ENCODE measurements at places on chromosomes 4 and X.

DNA sequence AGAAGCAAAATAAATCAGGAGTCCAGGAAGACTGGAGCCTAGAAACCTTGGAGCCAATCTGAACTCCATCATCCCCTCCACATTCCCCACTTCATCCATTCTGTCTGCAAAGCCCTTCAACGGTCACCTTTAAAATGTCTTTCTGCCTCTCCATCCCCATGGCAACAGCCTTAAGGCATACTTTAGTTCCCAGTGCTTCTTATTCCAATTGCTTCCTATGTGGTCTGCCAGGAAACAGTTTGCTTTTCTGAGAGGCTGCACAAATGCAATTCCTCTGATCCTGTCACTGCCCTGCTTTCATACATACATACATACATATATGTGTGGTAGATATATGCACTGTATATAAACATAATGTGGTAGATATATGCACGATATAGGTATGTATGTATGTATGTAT lies 786 bp upstream of the MAGEH1 start:
- DNase-seq = no peak

DNA sequence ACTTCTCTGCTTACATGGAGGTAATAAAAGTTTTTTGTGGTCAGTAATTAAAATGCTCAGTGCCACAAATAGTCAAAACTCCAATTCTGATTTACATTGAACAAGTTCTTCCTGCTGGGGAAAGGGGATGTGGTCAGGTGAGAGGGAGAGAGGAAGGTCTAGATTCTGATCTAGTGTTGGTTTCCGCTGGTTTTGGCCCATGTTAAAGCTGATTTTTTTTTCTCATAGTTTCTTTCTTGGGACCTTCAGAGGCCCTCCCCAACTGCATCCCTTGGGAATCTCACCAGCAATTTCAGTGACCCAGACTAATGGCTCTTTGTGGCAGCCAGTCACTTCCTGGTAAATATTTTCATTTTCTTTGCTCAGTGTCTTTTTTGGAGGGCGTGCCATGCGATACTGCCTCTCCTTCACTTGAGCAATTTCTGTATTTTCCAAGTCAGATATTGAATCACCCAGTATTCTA lies 332.7 kb downstream of the RAPGEF2 start:
- no peak for DNase-seq

DNA sequence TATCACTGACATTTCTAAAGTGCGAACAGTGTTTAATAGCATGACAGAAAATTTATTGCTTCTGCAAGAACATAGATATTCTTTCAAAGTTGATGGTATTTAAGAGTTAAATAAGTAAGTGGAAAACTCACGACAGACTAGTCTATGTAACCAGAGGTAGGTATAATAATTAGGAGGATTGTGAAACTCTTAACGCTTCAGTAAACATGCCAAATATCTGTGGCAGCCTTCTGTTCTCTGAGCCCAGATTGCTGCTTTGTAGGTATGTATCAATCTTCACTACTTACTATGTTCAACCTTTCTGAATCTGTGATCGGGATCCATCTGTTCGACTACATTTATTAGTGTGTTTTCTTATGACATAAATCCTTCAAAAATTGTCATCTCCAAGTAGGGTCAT lies 53.6 kb upstream of the SPANXB1 start:
- no peak for DNase-seq

- DNase-seq = no peak
These were observed 35.9 kb downstream of the GPM6B start for GRCh38 chrX:13780868-13781427.

- no peak for DNase-seq
These were observed 2.4 kb upstream of the TADA2B start for GRCh38 chr4:7040765-7041164.

- DNase-seq = no peak
These were observed 149.5 kb downstream of the NAA11 start for GRCh38 chr4:79176351-79176750.

- no peak for DNase-seq
These were observed 73.4 kb downstream of the ANAPC4 start for GRCh38 chr4:25450491-25450901.

DNA sequence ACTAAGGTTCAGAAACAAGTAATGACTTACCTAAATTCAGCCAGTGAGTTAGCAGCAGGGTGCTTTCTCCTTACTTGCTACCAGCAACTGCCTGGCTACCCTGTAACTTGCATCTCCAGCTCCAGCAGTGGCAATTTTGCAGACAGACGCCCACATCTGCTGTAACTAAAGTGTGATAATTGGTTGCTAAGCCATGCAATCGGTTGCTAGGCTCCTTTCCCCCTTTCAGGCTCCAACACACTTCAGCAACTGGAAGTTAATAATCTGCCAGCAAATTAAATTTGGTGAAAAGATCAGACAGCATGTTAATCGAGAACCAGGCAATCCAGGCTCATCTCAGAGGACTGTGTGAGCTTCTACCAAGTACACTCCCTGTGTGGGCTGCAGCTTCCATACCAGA lies 24.2 kb upstream of the ARHGEF9 start:
- no peak for DNase-seq

DNA sequence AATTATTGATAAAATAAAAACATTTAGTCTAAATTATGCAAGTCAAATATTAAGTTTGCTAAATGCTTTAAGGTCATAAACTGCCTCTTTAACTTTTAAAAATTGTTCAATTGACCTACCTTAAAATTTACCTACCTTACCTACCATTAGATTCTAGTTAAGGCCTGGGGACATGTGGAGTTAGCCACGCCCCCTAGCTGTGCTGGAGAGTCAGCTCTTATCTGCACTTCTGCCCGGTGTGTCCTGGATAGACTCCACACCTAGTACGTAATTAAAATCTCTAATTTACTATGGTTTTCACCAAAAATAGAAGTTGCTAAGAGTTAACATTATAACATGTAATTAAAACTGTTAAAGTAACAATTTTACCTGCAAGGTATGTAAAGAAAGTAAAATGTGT lies 22.7 kb downstream of the TENM3 start:
- no peak for DNase-seq

DNA sequence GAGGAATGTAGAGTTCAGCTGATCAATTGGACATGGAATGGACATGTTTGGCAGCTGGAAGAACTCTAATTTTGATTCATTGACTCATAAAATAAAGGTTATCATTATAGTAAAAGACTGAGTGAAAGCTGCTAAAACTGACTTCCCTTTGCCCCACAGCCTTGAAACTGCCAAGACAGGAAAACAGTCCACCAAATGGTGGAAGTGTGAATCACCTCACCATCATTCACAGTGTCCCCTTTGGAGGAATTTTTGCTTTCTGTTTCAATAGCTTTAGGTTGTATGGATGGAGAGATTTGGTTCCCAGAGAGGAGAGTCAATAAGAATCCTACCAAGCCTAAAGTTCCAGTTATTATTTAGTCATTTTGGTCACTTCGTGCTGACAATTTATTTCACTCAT lies 20.8 kb upstream of the FREM3 start:
- no peak for DNase-seq

- peak; percentile 45 for DNase-seq
These were observed 22.9 kb upstream of the COX7B2 start for GRCh38 chr4:46931981-46932380.

DNA sequence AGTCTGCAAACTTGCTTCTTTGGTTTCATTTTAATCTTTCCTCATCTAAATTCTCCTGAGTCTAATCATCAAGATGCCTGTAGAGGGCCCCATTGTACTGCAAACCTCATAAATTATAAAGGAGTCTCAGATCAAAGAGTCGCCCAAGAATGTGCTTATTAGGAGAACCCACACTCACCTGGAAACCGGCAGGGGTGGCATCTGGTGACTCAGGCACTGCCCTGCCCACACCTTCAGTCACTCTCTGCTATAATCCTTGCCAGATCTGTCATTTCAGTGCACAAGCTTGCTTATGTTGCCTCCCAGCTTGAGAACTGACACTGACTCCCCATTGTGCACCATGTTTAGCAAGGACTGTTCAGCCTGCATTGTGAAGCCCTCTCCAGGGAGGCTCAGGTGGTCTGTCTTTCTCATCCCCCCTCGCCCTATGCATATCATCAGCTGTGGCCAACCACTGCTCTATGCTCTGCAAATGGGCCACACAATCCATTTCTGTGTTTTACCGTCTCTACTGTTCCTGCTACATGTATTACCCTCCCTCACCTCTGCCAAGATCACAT lies 12.4 kb downstream of the EPGN start:
- DNase-seq = peak; percentile 63

- peak; percentile 16 for DNase-seq
These were observed 48.4 kb downstream of the MTM1 start for GRCh38 chrX:150616863-150617198.

- DNase-seq = peak; percentile 28
These were observed 74.6 kb downstream of the MAP3K15 start for GRCh38 chrX:19440713-19441112.

DNA sequence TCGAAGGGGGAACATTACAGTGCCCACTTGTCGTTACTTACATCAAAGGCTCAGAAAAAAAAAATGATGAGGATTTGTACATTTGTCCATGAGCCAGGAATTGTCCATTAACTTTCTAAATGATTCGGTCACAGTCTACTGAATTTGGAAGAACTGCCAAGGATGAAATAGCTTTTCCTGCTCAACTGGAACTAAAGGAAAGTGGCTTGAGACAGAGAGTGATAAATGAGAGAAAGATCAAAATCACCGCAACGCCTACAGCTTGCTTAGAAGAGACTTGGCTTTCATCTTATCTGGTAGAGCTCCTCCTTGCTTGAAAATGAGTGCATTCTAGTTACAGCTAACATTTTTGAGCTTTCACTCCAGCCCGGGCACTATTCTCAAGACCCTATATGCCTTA lies 55.5 kb upstream of the ADGRG2 start:
- no peak for DNase-seq

- no peak for DNase-seq
These were observed 269.9 kb upstream of the FAT4 start for GRCh38 chr4:125044886-125045285.

GRCh38 chrX:51395810-51396728 lies 63.4 kb downstream of the NUDT10 start:
- peak; percentile 1 for DNase-seq

DNA sequence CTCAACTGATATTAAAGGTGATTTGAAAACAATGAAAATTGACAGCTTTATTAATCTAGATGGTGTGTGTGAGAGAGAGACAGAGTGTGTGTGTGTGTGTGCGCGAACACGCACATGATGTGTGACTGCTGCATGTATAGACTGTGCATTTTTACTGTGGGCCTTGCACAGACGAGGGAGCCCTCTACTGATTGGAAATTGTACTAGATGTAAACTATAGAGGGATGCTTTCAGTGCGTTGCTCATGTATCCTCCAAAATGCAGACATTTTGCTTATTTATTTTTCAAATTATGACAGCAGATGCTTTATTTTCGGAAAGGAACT lies 168.4 kb upstream of the GK2 start:
- DNase-seq = peak; percentile 51

GRCh38 chr4:145679991-145680455 lies at the start of gene C4orf51:
Gene C4orf51, plus strand, starts transcription at chr4:145680146. Its CDS starts 58 bp downstream, at chr4:145680204.
- peak; percentile 62 for DNase-seq

- DNase-seq = peak; percentile 100
These were observed 287.8 kb downstream of the RAPGEF2 start for GRCh38 chr4:159390648-159391047.

- DNase-seq = peak; percentile 89
These were observed at the start of gene SLIT2 for GRCh38 chr4:20251796-20252655. Gene SLIT2, plus strand, starts transcription at chr4:20251905. Its CDS starts 1,911 bp downstream, at chr4:20253816.

DNA sequence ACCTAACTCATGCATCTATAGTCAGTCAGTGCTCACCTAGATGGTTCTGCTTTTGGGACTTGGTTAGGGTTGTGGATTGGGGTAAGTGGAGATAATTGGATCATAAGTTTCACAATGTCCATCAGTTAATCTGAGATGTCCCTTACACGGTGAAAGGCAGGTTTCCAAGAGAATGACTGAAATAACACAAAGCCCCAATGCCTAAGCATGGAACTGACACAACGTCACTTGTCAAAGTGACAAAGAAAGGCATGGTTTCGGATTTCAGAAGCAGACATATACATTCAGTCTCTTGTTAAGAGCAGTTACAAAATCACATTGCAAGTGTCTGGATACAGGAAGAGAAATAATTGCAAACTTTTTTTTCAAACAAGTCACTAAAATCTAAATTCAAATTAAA lies 1456.9 kb downstream of the TECRL start:
- no peak for DNase-seq

DNA sequence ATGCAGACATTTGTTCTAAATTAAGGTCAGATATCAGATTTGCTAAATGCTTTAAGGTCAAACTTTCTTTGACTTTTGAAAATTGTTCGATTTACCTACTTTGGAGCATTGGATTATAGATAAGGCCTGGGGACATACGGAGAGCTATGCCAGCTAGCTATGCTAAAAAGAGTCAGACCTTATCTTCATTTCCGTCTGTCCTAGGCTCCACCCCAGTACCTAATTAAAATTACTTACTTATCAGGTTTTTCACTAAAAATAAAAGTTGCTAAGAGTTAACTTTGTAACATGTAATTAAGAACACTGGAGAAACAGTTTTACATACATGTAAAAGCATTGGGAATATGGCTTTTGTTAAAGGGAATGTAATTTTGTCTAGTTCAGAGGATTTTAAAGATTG lies 7.1 kb upstream of the TMEM35A start:
- DNase-seq = no peak

DNA sequence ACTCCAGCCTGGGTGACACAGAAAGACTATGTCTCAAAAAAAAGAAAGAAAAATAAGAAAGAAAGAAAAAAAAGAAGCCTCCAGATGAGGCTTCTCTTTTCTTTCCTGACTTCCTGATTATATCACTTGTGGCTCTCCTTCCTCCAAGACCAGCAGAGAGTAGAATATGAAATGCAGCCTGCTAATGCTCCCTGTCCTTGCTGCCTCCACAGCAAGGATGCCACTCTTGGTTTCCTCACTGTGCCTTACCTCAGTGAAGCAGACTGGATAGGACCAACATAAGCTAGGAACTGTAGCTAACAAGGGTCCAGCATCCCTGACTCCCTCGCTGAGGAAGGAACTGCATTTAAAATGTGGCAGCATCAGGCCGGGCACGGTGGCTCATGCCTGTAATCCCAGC lies 11.7 kb downstream of the SLC25A43 start:
- no peak for DNase-seq

DNA sequence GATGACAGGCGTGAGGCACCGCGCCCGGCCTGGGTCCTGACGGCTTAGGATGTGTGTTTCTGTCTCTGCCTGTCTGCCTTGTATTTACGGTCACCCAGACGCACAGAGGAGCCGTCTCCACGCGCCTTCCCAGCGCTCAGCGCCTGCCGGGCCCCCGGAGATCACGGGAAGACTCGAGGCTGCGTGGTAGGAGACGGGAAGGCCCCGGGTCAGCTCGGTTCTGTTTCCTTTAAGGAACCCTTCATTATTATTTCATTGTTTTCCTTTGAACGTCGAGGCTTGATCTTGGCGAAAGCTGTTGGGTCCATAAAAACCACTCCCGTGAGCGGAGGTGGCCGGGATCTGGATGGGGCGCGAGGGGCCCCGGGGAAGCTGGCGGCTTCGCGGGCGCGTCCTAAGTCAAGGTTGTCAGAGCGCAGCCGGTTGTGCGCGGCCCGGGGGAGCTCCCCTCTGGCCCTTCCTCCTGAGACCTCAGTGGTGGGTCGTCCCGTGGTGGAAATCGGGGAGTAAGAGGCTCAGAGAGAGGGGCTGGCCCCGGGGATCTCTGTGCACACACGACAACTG lies 1.3 kb downstream of the SHOX start:
- no peak for DNase-seq
